ENCODE measurements at places on chromosomes 7 and 10. TPM values are rescaled to one million over a fixed set of nuclear protein-coding genes. Genes with fewer than 3 reads are reported as not detected.

PLXNA4 gene
- 19.2 TPM for total RNA-seq

FEZF1 gene
- total RNA-seq, result not detected

TRIL gene
- 2.4 TPM for total RNA-seq

- DNase-seq, result no peak
These were observed 24.9 kb upstream of the OR9A4 start for GRCh38 chr7:141891336-141891735.

- no peak for DNase-seq
These were observed 142.5 kb downstream of the RNF216 start for GRCh38 chr7:5638994-5639393.

- no peak for DNase-seq
These were observed 28.7 kb downstream of the LRGUK start for GRCh38 chr7:134155871-134156270.

DNA sequence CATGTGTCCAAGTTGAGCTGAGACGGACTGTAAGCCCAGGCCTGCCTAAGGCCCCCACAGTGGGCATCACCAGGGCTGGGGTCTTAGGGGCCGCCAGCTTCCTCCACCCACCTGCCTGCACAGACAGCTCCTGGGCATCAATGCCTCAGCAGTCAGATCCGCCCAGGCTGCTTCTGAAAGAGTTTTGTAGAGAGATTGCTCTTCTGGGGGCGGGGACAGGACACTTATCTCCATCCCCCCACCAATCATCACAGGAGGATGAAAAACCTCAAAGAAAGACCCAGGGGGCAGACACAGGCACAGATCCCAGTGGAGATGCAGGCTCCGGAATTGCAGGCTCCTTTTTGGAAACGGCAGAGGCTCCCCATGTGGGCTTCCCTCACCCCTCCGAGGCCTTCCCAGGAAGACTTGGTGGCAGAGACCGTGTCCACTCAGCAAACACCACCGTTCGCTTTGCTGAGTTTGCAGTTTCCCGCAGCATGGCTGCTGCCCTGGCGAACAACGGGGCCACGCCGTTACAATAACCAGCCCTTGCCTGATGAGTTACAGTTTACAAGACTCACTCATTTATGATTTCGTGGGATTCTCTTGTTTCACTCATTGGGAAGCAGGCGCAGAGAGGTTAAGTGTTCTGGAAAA, 96.4 kb downstream of the MKI67 start:
- DNase-seq, result no peak

DNA sequence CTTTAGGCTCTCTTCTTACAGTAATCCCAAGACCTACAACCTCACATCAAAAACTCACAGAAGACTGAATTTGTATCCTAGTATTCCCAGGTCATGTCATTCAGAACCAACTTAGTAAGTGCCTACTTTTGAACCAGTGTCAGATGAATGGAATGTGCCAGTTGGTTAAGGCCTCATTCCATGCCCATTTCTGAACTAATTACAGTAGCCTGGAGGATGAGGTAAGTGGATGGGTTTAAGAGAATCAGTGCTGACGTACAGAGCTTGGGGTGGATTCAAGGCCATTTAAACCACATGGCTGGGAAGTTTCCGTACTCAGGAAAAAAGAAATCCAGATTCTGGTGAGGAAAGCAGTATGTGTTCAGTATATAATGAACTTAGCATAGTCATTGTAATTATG, 21.9 kb upstream of the FOXP2 start:
- DNase-seq, result no peak

- no peak for DNase-seq
These were observed 117.7 kb downstream of the ELFN1 start for GRCh38 chr7:1787681-1788235.

DNA sequence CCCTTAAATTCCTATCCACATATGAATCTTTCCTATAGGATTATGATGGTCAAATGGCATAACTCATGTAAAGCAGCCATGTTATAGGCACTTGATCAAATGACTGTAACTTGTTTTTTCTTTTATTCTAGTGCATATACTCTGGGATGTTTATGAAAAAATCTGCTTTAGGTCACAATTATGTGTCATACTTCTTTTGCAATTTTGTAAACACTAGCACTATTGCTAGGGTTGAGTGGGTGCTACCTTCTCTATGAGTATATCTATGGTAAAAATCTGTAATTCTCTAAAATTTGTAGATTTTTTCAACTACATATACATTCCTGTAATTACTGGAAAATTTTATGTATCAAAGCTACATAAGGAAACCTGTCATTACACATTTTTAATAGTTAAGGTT, 50.0 kb downstream of the HGF start:
- no peak for DNase-seq

Data from left ventricle myocardium superior (tissue), 1 donor.